ENCODE measurements at places on chromosomes 6 and 20. TPM values are rescaled to one million over a fixed set of nuclear protein-coding genes. Genes with fewer than 3 reads are reported as not detected.

DNA sequence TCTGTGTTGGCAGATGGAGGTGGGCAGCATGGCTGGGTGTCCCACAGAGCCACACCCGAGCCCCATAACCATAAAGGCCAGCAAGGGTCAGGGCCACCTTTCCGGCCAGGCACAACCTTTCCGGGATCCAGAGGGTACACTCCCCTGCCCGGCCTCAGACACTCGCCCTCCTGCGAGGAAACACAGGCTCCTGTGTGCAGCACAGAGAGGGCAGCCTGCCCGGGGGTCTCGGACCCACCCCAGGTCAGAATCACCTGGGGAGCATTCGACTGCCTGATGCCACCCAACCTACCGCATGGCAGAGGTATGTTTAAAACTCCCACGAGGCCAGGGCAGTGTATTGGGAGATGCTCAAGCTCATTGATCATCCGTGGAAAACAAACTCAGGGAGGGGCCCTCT is 260.3 kb downstream of the TAF4 start:
- DNase-seq = no peak

DNA sequence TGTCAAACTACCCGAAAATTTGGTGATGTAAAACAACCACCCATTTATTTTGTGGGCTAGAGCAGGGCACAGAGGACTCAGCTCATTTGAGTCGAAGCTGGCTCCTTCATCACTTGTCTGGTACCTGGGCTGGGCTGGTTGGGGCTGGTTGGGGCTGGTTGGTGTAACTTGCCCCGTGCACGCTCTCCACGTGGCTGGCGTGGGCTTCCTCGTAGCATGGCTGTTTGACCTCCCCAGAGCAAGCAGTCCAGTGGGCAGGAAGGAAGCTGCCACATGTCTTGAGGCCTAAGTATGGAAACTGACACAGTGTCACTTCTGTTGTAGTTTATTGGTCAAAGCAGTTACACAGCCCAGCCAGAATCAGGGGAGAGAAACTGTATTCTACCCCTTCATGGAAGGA is 27.1 kb downstream of the BCAS4 start:
- DNase-seq = no peak

- DNase-seq = no peak
These were observed 25.3 kb upstream of the HECA start for GRCh38 chr6:139109558-139109957.

LTA gene
- not detected for total RNA-seq

DNA sequence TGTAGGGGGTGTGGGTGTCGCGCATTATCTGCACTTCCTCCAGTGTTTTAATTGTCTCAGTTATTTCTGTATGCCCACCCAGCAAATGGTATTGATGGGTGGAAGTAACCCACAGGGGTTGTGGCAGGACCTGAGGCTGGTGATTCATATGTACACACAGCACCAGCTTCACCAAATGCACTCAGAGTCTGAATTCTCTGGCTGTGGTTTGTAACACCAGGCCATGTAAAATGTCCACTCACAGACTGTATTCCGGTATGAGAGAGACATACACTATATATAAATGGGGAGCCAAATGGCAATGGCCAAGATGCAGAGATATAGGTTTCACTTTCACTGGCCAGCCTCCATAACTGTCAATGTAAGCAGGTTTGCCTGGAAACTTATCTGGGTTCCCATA is 76.3 kb upstream of the FBXL4 start:
- DNase-seq = no peak

- no peak for DNase-seq
These were observed 95.0 kb downstream of the LRFN2 start for GRCh38 chr6:40492187-40492586.

- no peak for DNase-seq
These were observed 141.6 kb downstream of the BTBD9 start for GRCh38 chr6:38498085-38498484.

C6orf58 gene
- 0.20 TPM for total RNA-seq

PRSS35 gene
- total RNA-seq = 4.4 TPM

GRCh38 chr6:110626442-110626841 is 150.0 kb upstream of the SLC22A16 start:
- DNase-seq = no peak

HSD17B8 gene
- total RNA-seq = 13.4 TPM

- DNase-seq = no peak
These were observed 3.3 kb downstream of the ADGRB3 start for GRCh38 chr6:68638230-68638900.

DNA sequence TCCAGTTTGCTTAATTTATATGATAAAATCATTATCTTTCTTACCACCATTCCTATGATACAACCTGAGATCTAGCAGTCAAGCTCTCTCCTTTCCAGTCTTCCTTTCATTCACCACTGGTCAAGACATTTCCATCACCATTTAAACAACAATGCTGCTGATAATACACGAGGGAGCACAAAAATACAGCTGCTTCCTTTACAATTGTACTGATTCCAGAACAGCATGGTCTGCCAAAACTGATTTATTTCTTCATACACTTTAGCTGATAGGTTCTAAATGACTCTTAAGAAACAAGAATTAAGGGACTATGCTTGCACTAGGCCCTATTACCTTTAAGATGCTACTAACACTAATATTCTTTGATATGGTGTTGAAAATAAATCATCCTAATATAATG is 65.0 kb downstream of the EPM2A start:
- peak; percentile 3 for DNase-seq

- no peak for DNase-seq
These were observed 39.5 kb downstream of the CD40 start for GRCh38 chr20:46157625-46158024.

GRCh38 chr6:71127374-71127773 is 161.2 kb upstream of the OGFRL1 start:
- DNase-seq = no peak

LKAAEAR1 gene
- total RNA-seq = 0.39 TPM

C6orf120 gene
- total RNA-seq = 22.0 TPM

- DNase-seq = no peak
These were observed 715.6 kb downstream of the QKI start for GRCh38 chr6:164130151-164130550.

NOX3 gene
- not detected for total RNA-seq

NAPB gene
- 18.9 TPM for total RNA-seq

PRDM13 gene
- total RNA-seq = not detected

BMP2 gene
- total RNA-seq = 13.8 TPM

KIF6 gene
- 0.79 TPM for total RNA-seq

GRCh38 chr6:148367411-148368024 is 24.9 kb downstream of the SASH1 start:
- peak; percentile 69 for DNase-seq

GRCh38 chr6:47603995-47604394 is 94.4 kb upstream of the ADGRF4 start:
- no peak for DNase-seq

GRCh38 chr6:66913657-66914056 is 1206.6 kb upstream of the EYS start:
- DNase-seq = no peak

GRCh38 chr6:35948725-35949124 is 27.8 kb upstream of the SRPK1 start:
- no peak for DNase-seq

ADGRB3 gene
- 3.3 TPM for total RNA-seq

- DNase-seq = no peak
These were observed 204.5 kb upstream of the PRDM1 start for GRCh38 chr6:105881608-105882007.

TTK gene
- 12.0 TPM for total RNA-seq

PTPN1 gene
- 15.5 TPM for total RNA-seq

GRCh38 chr6:143146186-143146851 is 85.6 kb downstream of the AIG1 start:
- no peak for DNase-seq

DNA sequence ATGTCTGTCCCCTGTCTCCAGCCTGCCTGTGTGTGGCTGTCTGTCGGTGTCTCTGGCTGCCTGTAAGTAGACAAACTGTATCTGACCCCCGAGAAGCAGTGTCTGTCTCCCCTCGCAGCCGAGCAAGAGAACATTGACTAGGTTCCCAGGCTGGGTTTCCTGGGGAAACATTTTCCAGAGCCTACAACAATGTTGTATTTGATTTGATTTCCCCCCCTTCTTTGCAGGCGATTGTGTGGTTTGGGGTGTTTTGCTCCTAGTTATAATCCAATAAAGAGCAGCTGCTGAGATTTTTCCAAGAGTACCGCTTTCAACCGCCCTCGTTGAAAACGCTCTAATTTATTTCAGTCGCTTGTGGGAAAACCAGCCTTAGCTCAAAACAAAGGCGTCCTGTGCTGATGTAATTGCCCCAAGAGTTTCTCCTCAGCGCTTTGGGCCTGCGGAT is 92.6 kb downstream of the CDC5L start:
- peak; percentile 40 for DNase-seq

HLA-DPA1 gene
- 16.1 TPM for total RNA-seq

EYS gene
- total RNA-seq = 0.69 TPM

- peak; percentile 32 for DNase-seq
These were observed 55.9 kb upstream of the RREB1 start for GRCh38 chr6:7051780-7052442.

- DNase-seq = no peak
These were observed 192.8 kb downstream of the CLIC5 start for GRCh38 chr6:45822873-45823272.

- no peak for DNase-seq
These were observed 127.5 kb downstream of the CEP57L1 start for GRCh38 chr6:109222848-109223247.

TPD52L2 gene
- 39.3 TPM for total RNA-seq

DNA sequence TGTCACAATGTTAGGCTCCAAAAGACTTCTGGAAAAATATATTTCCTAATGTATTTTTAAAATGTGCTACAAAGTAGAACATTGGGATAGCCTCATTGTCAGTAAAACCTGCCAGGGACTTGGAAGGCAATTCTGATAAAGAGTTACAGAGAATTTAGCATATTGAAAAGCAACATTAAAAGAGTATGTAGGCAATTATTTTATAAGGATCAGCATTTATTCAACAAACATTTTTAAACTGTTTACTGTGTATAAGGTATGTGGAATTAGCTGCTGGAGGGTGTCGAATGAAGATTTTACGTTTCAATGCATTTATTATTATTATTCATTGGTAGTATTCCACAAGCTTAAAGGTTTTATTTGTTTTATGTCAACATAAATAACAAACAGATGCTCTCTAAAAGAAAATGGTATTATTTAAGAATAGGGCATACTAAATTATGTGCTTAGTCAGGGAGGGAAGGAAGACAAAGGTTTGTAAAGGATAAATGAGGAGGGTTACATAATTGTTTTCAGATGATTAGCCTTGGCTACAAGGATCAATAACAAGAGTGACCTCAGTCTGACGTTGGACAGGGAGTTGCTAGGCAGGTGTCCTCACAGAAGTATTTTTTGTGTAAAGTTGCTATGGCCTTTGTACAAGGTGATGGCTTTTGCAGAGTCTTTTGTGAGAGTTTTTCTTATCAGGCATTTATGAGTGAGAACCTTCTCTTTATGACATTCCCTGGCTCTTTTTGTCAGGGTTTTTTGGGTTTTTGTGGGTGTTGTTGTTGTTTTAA is 313.4 kb upstream of the PLCB4 start:
- DNase-seq = no peak

PBOV1 gene
- not detected for total RNA-seq

HS3ST5 gene
- total RNA-seq = 0.30 TPM

GRCh38 chr20:34562641-34563040 is 4.1 kb downstream of the MAP1LC3A start:
- no peak for DNase-seq

DNA sequence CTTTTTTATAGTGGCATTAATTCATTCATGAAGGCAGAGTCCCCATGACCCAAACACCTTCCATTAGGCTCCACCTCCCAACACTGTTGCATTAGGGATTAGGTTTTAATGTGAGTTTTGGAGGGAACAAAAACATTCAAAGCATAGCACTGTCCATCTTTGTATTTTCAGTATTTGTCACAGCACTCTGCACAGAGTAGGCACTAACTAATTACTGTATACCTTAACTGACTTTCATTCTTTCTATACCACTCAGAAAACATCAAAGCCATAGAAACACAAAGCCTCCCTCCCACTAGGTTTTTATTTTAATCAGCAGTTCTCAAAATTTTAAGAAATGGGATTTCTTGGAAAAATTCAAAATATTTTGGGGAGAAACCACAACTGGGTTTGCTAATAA is 21.8 kb upstream of the AHI1 start:
- no peak for DNase-seq

- no peak for DNase-seq
These were observed 2.0 kb downstream of the LAMA5 start for GRCh38 chr20:62364911-62365736.

SPATA25 gene
- 0.69 TPM for total RNA-seq

SIRPD gene
- total RNA-seq = 0.39 TPM

ABCC10 gene
- total RNA-seq = 9.6 TPM

DNA sequence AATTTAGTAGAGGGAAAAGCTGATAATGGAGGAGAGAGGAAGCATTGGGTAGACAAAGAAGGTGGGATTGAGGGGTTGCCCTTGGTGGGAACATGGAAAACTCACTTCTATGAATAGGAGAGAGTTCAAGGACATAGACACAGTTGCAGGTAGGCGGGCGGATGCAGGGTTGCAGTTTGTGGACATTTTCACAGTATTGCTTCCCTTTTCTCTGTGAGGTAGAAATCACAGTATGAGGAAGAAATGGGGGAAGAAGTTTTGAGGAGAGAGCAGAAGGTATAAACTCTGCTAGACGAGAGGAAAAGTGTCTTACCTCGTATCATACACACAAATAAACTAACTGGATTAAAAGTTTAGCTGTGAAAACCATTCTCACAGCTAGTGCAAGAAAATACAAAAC is 200.7 kb upstream of the ECI2 start:
- no peak for DNase-seq

GRCh38 chr20:34537651-34538050 is 20.9 kb upstream of the MAP1LC3A start:
- DNase-seq = no peak

RPS6KA2 gene
- total RNA-seq = 11.7 TPM

DNA sequence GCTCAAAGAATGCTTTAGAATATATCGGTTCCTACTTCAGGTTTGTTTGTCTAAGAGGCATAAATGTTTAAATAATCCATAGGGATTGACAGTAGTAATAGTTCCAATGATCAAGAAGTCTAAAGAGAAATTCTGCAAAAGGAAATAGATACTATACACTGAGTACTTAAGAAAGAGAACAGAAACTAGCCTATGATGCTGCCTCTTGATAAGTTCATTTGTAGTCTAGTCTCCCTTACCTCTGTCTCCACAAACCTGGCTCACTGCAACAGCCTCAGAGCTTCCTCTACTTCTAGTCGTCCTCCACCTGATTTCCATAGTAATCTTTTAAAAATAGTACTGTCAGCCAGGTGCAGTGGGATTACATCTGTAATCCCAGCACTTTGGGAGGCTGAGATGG is 511.8 kb downstream of the LMBRD1 start:
- DNase-seq = no peak

MAS1 gene
- total RNA-seq = under 0.01 TPM

DNA sequence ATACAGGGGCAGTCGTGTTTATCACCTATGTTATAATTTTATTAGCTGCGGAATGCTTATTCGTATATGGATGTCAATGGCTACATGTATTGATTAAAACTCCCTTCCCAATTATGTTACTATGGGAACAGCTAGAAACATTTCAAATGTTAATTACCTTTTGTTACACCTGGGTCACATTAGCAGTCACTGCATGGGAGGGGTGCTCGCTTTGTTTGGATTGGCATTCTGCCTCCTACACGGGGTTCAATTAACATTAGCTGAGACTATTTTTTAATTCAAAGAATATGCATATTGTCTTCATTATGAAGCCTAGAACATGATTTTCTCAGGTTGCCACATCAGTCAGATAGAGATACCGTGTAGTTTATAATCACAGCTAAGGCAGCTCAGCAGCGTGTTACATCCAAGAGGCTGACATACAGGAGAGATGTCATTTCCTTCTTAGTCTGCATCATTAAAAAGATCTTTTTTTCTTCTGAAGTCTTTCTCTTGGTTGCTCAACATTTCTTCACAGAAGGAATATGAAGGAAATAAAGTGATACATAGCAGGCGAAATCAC is 76.2 kb upstream of the RPS6KA2 start:
- no peak for DNase-seq

PROKR2 gene
- total RNA-seq = not detected

Data from skin of body (tissue), 3 donors.